ENCODE measurements at places on chromosomes 2 and 18.

GRCh38 chr2:143697744-143698143 lies 568.5 kb downstream of the ARHGAP15 start:
- no peak for DNase-seq

DNA sequence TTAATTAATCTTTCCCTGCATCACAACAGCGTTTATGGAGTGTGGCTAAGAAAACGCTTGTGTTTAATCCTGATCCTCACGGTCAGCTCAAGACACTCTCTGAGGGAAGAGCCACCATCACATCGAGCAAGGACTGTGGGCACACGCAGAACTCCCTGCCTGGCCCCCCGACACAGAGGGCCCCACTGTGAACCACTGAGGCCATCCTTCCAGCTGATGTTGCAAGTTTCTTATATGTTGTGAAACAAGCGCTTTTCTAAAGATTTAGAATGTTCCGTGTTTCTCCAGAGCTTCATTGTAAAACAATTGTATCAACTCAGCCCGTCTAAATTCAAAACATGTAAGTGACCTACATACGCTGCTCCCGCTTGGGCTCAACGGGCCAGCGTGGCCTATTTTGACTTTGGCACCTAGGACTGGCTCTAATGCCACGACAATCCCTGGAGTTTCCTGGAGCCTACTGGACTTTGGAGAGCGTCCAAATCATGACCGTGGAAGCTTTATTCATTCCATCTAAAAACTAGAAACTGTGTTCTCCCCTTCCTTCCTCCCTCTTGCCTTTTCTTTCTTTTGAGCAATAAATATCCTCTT lies 34.9 kb downstream of the SERPINE2 start:
- no peak for DNase-seq

DNA sequence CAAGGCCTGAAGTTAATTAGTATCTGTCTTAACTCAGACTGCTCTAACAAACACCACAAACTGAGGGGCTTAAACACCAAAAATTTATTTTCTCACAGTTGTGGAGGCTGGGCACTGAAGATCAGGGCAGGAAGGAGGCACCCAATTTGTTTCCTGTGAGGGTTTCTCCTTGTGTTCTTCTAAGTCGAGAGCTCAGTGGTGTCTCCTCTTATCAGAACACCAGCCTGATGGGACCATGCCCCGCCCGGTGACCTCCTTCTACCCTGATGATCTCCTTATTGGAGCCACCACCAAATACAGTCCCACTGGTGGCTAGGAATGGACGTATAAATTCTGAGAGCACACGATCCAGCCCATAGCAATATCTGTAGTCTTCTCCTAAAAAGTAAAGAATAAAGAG lies 20.5 kb downstream of the TMEM18 start:
- DNase-seq, result peak; percentile 78

GRCh38 chr18:35577045-35577848 lies 4.3 kb upstream of the GALNT1 start:
- no peak for DNase-seq

- peak; percentile 45 for DNase-seq
These were observed 1.5 kb downstream of the SPOPL start for GRCh38 chr2:138503087-138503442.

DNA sequence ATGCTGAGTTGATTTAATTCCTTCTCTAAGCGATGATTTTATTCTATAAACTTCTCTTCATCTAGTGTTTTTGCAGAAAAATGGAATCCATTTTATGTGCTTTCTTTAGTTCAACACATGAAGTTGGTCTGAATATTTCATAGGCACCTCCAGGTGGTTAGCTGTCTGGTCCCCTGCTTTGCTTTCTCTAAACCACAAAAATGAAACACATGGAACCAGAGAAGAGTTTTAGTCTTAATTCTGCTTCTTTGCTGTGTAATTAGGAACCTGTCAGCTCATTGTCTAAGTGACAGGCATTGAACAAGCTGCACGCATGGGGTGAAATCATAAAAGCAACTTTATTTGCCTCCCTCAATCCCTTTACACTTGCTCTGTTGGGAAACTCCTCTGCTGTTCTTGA lies 150.4 kb downstream of the PIK3C3 start:
- DNase-seq, result no peak

- no peak for DNase-seq
These were observed 21.2 kb downstream of the ZSCAN30 start for GRCh38 chr18:35268821-35269220.

- peak; percentile 31 for DNase-seq
These were observed 25.8 kb downstream of the BIN1 start for GRCh38 chr2:127080938-127081755.

GRCh38 chr2:106117347-106117746 lies 76.8 kb downstream of the UXS1 start:
- no peak for DNase-seq

GRCh38 chr18:58103339-58103985 lies 59.4 kb downstream of the NEDD4L start:
- no peak for DNase-seq

DNA sequence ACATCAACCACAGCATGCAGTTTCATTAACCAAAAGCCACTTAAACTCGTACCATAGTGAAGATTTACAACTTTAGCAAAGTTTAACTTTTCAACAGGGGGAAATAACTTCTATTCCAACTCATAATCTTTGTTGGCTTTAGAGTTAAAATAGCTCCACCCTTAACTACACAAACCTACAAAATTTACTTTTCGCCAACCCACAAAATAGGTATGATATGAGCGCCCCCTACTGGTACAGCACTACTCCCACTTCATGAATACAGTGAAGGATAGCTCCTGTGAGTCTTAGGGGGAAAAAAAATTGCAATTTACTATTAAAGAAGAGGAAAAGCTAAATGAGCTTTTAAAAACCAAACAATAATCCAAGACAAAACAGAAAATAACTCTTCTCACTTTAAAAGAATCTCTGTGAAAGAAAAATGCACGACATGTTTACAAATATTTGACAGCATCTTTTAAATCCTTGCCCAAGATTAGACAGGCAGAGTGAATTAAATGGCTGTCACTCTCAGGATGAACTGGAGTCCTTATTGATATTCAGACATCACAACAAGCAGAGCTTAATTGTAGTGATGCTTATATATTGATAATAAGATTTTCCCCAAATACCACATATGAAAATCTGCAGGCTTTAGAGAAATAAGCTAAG lies 32.2 kb downstream of the TMEFF2 start:
- peak; percentile 75 for DNase-seq

DNA sequence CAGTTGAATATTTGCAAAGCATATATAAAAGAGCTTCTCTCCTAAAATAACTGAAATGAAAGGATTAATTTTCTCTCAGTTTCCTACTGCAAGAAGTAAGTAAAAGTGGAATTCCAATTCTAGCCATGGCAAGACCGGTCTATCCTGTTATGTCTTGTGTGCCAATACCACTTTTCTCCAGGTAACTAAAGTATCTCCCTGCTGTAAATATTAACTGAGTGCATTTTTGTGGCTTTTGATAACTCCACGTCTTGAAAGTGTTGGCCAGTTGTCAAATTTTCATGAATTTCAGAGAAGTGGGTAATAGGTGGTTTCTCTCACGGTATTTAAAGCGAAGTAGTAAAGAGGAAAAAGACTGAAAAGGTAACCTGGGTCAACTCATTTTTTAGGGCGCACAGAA lies 225.9 kb downstream of the NEDD4L start:
- no peak for DNase-seq

GRCh38 chr2:143226714-143227541 lies 97.7 kb downstream of the ARHGAP15 start:
- no peak for DNase-seq

- DNase-seq, result no peak
These were observed 261.1 kb downstream of the CNTNAP5 start for GRCh38 chr2:124286089-124286783.

DNA sequence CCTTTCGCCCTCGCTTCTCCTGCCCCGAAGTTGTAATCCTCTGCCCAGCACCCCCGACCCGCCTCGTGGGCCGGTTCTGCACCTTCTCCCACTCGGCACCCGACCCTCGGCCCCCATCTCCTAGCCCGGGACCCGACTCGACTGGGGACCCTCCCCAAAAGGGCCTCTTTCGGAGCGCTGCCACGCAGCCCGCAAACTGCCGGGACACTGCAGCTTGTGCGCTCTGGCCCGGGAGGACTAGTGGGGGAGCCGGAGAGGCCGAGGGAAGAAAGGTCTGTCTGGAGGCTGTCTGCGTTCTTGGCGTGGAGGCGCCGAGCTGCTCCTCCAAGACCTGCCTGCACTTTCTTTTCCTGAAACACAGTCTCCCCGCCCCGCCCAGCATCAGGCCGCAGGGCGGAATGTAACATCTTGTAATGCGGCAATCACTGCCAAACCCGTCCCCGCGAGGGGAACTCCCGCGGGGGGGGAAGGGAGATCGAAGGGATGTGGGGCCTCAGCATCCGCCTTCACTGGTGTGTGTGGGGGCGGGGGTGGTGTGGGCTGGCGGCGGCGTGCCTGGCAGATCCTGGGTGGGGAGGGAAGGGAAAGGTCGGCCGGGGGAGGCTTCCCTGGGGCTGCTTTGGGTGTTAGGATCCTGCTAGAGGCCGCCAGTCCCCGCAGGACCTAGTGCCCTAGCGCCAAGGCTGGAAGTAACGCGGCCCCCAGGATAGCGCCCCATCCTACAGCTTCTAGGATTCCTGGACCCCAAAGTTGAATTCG lies 7.4 kb downstream of the DLX2 start:
- DNase-seq, result no peak

DNA sequence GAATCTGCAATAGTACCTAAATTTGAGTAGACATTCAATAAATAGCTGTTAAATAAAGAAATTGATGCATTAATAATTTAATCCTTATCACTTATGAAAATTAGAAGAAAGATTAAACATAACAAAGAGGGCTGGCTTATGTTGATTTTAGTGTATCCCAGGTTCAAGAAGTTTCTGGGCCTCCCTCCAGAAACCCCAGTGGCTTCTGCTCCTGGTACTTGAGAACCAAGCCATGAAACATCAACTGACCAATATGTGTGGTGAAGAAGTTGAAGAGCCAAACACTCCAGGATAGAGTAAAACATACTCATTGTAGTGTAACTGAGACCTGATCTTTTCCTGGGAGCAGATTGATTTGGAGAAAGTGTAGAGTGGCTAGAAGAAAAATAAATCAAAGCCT lies 1465.7 kb upstream of the PIK3C3 start:
- no peak for DNase-seq

GRCh38 chr2:200137271-200137670 lies 169.2 kb upstream of the SPATS2L start:
- no peak for DNase-seq

GRCh38 chr2:75287624-75288316 lies 88.5 kb upstream of the TACR1 start:
- no peak for DNase-seq

DNA sequence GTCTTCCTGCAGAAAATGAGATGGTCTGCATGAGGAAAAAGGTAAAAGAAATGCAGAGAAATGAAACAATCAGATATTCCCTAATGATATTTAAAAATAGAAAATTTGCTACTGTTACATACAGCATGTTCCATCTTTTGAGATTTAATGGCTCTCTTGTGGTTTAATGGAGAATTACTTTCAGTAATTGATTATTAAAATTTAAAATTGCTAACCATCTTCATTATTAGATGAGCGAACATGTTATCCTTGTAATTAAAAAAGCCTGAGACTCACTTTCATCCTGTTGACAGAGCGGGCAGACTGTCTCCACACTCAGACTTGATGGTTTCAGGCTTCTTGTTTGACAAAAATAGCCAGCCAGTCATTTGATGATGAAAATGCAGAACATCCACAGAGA lies 171.0 kb downstream of the GRB14 start:
- no peak for DNase-seq

GRCh38 chr2:200944467-200945394 lies 18.7 kb downstream of the ORC2 start:
- DNase-seq, result peak; percentile 42

- DNase-seq, result peak; percentile 61
These were observed 37.9 kb downstream of the MOGAT1 start for GRCh38 chr2:222709191-222709891.

DNA sequence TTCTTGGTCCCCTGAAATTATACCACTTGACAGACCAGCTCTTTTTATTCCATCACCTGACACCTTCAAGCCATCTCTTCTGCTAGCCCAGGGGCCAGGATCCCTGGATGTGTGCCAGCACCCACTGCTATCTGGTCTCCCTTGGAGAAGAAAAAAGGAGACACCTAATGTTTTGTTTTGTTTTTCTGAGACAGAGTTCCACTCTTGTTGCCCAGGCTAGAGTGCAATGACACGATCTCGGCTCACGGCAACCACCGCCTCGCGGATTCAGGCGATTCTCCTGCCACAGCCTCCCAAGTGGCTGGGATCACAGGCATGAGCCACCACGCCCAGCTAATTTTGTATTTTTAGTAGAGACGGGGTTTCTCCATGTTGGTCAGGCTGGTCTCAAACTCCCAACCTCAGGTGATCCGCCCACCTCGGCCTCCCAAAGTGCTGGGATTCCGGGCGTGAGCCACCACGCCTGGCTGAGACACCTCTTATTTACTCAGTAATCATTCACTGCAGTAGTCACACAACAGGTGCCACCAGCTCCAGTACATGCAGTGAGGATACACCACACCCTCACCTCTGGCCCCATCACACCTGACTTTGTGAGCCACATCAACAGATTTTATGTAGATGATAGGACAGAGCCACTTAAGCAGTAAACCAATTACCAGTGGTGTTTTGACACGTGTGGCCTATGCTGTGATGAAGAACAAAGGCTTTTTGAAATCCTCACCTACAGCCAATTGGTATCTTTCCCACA lies 42.8 kb upstream of the PCBP1 start:
- no peak for DNase-seq

GRCh38 chr2:16199882-16200553 lies 259.7 kb downstream of the MYCN start:
- no peak for DNase-seq

- no peak for DNase-seq
These were observed 57.3 kb downstream of the ROCK1 start for GRCh38 chr18:21054252-21054821.

GRCh38 chr2:12678186-12678585 lies 38.5 kb upstream of the TRIB2 start:
- no peak for DNase-seq

GRCh38 chr2:144666032-144666431 lies 146.1 kb upstream of the ZEB2 start:
- DNase-seq, result no peak

DNA sequence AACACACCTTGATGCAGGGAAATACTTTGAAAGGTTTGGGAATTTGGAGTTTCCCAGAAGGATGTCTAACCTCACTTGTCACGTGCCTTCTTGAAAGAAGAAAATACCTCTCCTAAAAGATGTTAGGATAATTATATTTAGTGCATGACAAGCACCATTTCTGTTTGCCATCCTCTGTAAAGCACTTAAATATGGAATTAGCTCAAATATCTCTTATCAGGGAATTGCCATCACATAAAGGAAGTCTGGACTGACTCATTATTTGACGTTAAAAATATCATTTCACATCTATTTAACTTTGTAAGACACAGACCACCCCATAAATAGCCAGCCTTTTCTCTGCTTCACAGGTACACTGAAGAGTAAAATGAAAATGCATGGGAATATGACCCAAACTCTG lies 140.1 kb downstream of the STK39 start:
- no peak for DNase-seq

DNA sequence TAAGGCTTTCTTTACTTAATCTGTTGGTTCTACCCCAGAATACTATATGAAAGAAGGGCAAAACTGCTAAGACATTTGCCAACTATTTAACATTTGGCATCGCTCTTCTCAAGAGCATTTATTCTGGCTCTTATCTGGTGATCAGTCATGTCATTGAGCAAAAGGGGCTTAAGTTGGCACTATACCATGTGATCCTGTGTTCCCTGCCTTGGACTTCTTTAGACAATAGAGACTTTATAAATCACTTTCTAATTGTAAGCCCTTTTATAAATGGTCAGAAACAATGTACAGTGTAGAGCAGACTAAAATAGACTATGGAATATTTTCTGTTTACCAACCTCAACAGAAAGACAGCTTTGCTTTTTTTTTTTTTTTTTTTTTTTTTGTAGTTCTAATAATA lies 52.1 kb downstream of the GTF3C3 start:
- no peak for DNase-seq
